ENCODE measurements at places on chromosomes 3 and 15.

DNA sequence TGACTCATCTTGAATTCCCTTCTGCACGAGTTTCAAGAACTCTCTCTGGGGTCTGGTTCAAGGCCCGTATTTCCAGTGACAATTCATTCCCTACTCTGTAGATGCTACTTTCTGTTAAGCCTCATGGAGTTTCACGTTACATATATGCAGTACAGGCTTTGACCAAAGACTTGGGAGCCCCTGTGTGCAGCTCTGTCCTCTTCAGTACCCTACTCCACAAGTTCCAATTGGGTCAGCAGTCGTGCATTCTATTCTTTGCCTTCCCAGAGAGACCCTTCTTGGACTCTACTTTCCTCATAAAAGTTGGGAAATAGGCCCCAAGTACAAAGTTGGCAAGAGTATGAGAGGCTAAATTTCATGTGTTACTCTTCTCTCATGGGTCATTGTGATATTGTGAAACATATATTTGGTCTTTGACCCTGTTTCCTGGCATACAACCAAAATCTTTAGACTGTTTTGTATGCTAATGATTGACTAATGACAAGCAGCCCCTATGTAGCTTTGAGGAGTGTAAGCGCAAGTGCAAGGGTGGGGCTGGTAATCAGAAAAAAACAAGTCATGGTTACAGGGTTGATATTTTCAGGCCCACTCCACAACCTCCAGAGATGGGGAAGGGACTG lies 15.0 kb upstream of the CCDC50 start:
- no peak for DNase-seq

DNA sequence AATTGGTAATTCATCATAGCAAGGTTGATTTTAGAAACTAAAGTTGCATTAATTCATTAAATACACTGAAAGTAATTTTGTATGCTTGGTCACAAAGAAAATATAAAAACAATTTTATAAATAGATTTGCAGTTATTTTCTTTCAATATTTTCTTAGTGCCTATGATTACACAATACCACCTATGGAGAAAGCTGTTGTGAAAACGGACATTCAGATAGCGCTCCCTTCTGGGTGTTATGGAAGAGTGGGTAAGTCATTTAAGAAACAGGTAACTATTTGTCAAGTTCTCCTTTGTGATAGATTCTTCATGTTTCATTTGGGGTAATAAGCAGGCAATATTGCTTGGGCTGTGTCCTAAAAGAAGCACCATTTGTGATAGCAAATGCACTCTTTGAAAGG lies 3.0 kb downstream of the DUT start:
- DNase-seq: no peak

DNA sequence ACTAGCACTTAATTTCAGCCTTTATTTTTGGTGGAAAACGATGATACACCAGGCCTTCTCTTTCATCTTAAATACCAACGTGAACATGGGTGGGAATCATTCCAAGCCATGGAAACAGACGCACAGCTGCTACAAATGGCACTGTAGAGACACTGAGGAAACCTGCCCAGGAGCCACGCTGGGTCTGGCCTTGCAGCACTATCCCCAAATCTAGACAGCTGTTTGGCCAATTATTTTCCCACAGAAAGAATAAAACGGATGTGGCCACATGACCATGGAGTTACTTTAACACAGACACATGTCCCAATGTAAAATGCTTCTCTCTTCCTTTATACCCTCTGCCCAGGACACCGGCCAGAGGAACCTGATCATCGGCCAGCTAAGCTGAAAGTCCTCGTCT lies 83.6 kb upstream of the OCA2 start:
- DNase-seq: no peak

DNA sequence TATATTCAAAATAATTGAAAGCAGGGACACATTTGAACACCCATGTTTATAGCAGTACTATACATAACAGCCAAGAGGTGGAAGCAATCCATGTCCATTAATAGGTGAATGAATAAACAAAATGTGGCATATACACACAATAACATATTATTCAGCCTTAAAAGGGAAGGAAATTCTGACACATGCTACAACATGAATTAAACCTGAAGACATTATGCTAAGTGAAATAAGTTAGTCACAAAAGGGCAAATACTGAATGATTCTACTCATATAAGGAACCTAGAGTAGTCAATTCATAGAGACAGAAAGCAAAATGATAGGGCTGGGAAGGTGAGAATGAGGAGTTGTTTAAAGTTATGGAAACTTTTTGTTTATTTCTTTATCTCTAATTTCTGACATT lies 40.9 kb downstream of the SNTN start:
- no peak for DNase-seq

DNA sequence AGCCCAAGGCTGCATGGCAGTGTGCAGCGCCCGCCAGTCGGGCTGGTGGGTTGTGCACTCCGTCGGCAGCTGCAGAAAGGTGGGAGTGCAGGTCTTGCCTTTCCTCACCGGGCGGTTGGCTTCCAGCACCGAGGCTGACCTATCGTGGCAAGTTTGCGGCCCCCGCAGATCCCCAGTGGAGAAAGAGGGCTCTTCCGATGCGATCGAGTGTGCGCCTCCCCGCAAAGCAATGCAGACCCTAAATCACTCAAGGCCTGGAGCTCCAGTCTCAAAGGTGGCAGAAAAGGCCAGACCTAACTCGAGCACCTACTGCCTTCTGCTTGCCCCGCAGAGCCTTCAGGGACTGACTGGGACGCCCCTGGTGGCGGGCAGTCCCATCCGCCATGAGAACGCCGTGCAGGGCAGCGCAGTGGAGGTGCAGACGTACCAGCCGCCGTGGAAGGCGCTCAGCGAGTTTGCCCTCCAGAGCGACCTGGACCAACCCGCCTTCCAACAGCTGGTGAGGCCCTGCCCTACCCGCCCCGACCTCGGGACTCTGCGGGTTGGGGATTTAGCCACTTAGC lies 4.3 kb downstream of the ISL2 start:
- peak; percentile 68 for DNase-seq

- DNase-seq: no peak
Measured at GRCh38 chr3:85370341-85370740, 411.6 kb downstream of the CADM2 start.
